ENCODE measurements at places on chromosomes 3 and 15.
A peak's percentile ranks its signal among the peaks of the same experiment; 100 is the strongest.

DNA sequence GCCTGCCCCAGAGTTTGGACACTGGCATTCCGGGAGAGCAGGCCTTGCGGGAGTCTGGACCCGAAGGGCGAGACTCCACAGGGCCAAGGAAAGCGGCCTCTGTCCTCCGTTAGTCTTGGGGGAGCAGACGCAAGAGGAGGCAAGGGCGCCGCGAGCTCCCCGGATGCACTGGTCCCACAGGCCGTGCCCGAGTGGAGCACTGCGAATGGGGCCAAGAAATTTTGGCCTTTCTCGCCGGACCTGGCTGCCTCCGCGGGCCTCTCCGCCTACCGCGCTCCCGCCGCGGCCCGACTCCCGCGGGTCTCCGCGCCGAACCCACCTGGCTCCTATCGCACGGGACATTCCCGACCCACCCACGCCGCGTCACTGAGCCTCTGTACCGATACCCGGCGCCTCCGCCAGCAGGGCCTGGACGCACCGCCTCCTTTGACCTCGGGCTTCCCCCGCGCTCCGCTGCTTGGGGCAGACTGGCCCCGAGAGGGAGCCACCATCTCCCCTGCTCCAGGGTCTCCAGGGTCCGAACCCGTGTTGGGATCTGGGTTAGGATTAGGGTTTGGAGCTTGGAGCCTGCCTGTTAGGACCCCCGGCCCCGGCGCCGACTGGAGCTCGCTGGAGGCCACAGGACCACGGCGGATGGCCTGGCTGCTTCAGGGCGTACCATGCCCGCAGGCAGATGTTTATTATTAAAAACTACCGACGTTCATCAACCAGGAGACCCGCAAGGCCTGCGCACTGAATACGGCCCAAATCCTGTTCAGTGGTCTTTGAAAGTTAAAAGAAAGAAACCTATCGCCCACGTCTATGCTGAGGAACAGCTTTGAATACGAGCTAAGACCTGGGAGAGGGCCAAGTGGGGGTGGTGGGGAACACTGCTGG, 11.7 kb downstream of the SHOX2 start:
- DNase-seq, result no peak

- DNase-seq, result no peak
Measured at GRCh38 chr3:151234825-151235224, 31.8 kb upstream of the GPR171 start.

- no peak for DNase-seq
Measured at GRCh38 chr15:91124132-91124531, 24.1 kb downstream of the SV2B start.

DNA sequence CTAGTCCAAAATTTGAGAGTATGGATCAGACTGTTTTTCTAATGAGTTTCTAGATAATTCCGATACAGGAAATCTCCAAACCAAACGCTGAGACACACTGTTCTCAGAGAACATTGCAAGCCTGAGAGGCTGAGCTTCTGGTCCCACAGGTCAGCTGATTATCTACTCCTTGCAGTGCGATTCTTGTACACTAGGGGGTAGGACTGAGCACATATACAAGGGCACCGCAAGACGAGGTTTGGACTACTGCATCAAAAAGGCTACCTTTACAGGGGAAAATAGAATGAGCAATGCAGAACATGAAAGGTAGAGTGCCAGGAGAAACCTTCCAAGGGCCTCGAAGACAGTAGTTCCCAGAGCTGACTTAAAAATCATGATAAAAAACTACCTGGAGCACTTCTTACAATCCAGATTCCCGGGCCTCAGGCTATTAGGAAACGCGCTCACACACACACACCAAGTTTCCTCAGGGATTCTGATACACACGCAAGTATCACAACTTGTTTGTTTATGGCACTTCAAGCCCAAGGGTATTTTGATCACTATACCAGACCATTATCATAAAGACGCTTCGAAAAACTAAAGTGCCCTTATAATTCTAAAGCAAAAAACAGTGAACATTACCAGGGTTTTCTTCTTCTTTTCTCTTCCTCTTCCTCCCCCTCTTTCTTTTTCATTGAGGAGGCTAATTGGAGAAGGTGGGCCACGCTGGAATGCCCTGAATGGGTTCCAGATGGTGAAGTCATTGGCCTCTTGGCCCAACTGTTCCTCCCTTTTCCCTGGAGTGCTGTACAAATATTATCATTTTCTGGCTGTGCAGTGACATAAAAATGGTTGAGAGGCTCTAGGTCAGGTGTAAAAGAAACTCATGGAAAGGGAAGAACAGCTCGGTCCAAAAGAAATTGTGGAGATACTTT, 61.8 kb downstream of the SLC12A8 start:
- DNase-seq, result peak; percentile 82

GRCh38 chr3:4270720-4271119, 32.4 kb upstream of the SETMAR start:
- no peak for DNase-seq

- DNase-seq, result no peak
Measured at GRCh38 chr3:39250116-39250747, 29.6 kb downstream of the CX3CR1 start.
